ENCODE measurements at places on chromosomes 1 and 21.

GRCh38 chr21:34736116-34736874, 67.5 kb downstream of the CLIC6 start:
- no peak for DNase-seq

DNA sequence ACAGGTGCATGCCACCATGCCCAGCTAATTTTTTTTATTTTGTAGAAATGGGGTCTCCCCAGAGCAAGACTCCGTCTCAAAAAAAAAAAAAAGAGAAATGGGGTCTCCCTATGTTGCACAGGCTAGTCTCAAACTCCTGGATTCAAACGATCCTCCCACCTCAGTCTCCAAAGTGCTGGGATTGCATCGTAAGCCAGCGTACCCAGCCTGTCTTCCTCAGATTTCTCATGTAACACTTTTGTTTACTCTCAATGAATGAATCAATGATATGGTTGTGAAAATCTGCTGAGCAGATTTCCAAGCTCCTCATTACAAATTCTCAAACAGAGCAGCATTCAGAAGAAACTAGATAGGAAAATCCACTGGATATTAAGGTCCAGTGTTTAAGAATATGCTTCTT, 6.6 kb downstream of the CMPK1 start:
- DNase-seq: no peak

- no peak for DNase-seq
These were observed 443.4 kb upstream of the PRMT6 start for GRCh38 chr1:106613068-106613467.

DNA sequence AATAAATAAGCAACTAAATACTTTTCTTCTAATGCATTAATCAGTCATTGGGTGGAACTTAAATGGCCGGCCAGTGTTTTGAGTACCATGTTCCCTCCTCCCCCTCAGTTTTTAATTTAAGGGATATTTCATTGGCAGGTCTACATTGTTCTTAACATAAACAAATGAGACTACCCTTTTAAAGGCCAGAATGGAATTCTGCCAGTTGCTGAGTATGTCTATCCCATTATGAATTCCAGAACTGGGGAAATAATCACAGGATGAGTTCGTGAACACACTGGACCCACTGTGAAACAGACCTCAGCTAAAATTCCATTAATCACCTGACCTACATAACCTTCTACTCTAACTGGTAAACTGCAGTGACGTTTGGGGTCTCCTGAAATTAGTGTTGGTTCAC, 305.5 kb upstream of the PKN2 start:
- DNase-seq: no peak

DNA sequence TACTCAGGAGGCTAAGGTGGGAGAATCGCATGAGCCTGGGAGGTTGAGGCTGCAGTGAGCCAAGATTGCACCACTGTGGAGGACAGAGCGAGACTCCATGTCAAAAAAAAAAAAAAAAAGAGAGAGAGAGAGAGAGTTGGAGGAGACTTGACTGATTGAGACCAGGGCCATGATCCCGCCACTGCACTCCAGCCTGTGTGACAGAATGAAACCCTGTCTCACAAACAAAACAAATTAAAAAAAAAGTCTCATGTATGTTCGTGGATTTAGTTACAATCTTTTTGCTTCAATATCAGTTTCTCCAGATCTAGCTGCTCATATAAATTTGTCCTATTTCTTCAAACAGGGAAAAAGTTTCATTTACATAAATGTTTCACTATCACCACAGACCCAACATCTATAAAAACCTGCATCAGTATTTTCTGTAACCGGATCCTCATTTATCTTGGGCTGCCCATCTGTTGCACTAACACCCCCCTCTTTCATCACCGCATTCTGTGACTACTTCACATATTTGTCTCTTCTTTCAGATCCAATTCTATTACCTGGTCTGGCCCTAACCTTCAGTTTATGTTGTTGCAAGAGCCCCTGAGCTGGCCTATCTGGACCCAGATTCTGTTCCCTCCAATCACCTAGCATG, 127.0 kb downstream of the GREM2 start:
- no peak for DNase-seq

DNA sequence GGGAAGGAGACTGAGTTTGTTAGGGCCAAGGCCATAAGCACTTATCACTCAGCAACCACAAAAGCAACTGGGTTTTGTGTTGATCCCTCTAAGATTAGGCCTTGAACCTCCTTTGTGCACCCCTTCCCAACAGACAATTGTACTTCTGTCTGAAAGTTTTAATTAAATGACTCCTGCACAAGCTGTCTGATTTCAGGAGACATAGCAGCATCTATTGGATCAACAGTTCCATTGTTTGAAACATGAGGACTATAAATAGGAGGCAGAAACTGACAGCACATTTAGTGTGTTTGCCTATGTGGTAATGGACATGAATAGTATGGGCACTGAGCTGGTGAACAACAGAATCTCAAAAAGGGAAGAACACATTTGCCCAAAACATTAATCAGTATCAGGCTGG, 167.3 kb upstream of the KCNJ6 start:
- DNase-seq: no peak
